EL (cell line): ENCODE measurements at places on chromosomes 5 and 9.

DNA sequence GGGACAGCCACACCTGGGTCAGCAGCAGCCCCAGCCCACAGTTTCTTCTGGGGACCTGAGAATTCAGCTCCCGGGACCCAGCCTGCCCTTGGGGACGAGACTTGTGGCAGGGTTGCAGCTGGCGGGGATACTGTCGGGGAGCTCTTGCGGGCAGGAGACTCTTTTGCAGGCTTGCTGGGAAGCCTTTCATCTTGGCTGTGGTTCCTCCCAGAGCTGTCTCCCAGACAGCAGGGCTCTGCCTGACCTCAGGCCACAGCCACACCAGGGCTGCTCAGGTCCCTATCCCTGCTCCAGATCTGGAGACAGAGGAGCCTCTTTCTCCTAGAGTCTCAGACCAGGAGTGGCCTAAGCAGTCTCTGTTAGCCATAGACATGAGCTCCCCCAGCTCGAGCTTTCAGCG, 4.7 kb upstream of the MYMK start:
- DNase-seq, result no peak

- peak; percentile 59 for DNase-seq
These were observed 822.6 kb downstream of the TLE1 start for GRCh38 chr9:80866576-80867227.

- DNase-seq, result no peak
These were observed 28.0 kb downstream of the NKD2 start for GRCh38 chr5:1036504-1037122.

GRCh38 chr9:82192211-82192610, 203.6 kb downstream of the SPATA31D1 start:
- DNase-seq, result no peak

DNA sequence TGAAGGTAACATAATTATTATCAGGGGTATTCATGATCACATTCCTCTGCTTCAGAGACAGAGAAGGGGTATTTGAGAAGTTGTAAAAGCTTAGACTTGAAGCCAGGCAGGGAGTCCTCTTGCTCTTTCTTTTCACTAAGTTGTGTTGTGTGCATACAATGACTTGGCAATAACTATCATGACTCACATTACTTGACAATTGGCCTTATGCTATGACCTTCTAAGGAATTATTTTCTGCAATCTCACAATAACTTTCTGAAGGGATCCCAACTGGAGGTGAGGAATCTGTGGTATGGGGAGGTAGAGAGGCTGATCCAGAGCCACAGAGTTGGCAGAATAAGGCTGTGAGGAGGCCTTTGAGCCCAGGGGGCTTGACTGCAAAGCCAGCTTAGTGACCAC, 622.3 kb downstream of the MTRR start:
- DNase-seq, result no peak

GRCh38 chr5:145945620-145946111, 9.3 kb downstream of the SH3RF2 start:
- no peak for DNase-seq

DNA sequence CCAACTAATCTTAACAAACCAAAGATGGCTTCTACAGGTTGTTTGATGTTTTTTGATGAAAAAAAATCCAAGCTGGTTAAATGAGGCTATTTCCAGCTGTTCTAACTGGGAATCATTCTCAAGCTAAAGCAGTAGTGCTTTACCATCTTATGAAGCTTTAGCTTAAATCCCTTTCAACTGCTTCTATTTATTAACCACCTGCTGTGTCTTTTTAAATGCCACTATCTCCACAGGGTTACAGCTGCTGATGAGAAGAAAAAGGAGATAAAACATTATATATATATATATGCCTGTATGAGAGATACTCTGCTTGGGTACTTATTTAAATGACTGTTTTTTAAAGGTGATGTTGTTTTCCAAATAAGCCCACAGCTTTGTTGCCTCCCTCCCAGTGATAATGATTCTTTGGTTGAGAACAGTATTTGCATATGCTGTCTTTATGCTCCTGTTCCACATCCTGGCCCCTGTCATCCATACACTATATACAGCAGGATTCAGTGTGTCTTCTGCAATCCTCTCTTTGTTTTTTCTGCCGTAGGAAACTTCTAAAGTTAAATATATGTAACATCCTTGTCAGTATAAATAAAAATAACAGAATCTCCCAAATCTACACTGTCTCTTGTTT, 164.0 kb downstream of the PAM start:
- DNase-seq, result no peak

GRCh38 chr9:89597711-89598362, 7.0 kb upstream of the GADD45G start:
- peak; percentile 58 for DNase-seq

- no peak for DNase-seq
These were observed 36.6 kb upstream of the CDH12 start for GRCh38 chr5:22889720-22890119.

GRCh38 chr5:96885518-96886338, 9.4 kb downstream of the ERAP2 start:
- no peak for DNase-seq

DNA sequence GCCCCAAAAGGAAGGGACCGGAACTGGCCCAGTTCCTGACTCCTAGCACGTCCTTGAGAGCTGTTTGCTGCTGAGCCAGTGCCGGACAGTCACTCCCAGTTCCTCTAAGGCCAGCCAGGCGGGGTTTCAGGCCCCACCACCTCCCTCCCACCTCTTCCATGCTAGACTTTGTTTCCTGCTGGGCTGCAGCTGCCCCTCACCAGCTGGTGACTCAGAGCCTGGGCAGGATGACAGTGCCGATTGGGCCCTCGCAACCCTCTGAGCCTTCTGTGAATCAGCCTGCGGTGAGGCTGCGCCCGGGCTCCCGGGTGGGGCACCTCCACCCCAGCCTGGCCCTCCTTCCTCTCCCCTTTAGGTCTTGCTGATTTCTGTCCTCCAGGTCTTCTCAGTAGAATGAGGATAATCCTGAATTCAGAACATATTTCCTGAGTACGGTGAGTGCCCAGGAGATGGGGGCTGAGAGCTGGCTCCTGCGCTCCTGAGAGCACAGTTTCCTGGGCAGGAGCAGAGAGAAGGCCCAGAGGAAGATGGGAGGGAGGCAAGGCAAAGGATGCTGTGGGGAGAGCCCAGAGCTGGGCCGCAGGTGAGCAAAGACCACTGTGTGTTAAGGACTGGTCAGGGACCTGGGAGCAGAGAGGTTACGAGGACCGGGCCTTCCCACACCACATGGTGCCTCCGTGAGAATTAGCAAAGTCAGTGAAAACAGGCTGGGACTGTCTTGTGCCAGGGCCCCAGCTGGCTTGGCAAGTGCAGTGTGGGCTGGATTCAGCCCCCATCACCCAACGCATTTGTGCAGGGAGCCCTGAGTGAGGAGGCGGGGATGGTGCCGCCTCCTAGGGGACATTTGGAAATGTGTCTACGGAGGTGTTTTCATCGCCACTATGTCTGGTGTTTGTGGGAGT, 32.9 kb upstream of the STXBP1 start:
- DNase-seq, result peak; percentile 99

DNA sequence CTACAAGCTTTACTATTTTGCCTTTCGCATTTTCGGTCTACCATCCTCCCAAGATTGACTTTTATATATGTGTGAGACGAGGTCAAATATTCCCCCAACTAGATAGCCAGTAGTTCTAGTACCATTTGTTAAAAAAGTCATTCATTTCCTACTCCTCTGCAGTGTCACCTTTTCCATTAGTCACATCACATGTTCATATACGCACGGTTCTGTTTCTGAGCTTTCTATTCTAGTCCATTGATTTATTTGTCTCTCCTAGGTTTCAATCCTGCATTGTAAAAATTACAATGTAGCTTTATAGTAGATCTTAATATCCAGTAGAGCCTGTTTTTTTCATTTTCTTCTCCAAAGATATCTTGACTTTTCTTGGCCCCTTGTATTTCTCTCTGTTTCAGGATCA, 528.7 kb upstream of the TRPC7 start:
- DNase-seq, result no peak

GRCh38 chr5:39284552-39284951, 65.2 kb upstream of the FYB1 start:
- no peak for DNase-seq

GRCh38 chr9:137006116-137007003, 10.0 kb upstream of the CLIC3 start:
- DNase-seq, result no peak

GRCh38 chr9:70639853-70640814, 225.7 kb upstream of the KLF9 start:
- peak; percentile 57 for DNase-seq

GRCh38 chr5:38553001-38553521, 3.4 kb downstream of the LIFR start:
- no peak for DNase-seq

DNA sequence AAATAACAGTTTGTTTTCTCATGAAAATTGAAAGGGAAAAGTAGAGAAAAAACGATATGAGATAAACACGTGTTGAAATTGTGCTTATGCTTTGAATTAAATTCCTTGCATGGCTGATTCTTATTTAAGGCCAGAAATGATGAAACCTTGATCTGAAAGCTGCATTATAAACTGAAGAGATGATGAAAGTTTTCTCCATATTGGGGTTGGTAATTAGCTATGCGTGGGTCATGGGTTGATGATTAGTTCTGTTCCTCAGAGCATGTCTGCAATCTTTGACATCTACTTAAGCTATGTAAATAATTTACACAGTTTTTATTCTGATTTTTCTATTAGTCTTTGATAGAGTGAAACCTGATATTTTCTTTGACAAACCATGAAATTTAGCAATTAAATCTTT, 264.1 kb downstream of the CD180 start:
- no peak for DNase-seq

DNA sequence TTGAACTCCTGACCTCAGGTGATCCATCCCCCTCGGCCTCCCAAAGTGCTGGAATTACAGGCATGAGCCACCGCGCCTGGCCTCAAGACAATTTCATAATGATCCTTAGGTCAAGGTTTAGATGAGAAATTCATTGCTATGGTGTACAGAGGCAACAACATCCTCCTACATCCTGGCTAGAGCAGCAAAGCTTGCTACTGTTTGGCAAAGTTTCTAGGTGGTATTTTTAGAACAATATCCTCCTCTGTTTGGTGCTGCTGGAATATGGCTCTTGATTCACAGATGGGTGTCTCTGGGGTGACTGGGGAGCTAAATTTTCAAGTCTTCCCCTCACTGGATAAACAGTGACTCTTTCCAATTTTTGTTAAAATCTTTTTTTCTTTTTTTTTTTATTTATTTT, 30.6 kb downstream of the CRHBP start:
- DNase-seq, result no peak

DNA sequence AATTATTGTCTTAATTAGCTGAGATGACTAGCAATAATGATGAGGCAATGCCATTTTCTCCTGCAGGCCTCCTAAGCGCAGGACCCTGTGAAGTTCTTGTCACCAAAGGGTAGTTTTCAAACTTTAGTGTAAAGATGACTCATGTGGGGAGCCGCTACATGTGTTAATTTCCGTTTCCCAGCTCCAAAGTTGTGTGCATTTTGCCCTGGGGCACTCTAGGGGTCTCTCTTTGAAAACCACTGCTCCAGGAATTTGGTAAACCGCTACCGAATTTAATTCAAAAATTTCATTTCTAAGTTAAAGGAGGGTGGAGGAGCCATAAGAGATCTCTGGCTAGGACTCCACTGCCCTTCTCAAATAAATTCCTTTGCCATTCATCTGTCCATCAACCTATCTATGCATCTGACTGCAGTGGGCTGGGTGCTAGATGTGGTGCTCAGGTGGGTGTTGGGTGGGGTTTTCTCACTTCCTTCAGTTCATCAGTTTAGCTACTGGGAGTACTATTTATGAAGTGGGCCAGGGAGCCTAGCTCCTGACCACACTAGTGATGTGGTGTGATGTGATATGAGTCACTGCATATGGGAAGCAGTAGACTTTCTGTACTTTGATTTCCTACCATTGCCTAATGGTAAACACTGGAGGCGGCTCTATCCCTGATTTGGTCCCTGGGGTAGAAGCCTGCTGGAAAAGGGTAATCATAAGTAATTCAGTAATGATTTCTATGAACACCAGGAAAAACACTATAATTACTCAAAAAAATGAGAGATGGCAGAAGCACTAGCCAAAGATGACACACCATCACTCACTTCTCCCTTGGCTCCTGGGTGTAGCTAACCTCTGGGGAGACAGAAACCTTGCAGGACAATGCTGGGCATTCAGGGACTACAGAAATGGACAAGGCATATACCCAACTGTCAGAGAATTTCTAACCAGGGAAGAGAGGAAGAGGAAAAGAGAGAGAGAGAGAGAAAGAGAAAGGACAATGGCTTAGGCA, 4.0 kb upstream of the ZSWIM6 start:
- DNase-seq, result peak; percentile 84

- DNase-seq, result no peak
These were observed 1.5 kb downstream of the FAM78A start for GRCh38 chr9:131274674-131275331.

DNA sequence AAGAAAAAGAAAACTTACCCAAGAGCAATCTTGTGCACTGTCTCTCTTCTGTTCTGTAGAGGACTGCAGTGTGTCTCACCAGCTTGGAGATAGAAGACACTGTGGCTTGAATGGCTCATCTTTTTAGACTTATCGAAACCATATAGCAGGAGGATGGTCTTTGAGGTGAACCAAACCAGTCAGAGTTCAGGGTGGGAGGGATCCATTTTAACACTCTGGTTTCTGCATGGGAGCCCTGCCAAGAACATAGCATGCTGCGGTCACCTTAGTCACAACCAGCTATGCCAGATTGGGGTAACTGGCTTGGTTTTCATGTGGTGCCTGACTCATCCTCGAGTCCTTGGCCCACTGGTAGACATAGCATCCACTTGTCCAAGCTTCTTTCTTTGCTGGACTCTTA, 135.1 kb downstream of the PAPPA start:
- DNase-seq, result peak; percentile 99

GRCh38 chr5:25393256-25393655, 748.5 kb upstream of the CDH10 start:
- DNase-seq, result no peak

DNA sequence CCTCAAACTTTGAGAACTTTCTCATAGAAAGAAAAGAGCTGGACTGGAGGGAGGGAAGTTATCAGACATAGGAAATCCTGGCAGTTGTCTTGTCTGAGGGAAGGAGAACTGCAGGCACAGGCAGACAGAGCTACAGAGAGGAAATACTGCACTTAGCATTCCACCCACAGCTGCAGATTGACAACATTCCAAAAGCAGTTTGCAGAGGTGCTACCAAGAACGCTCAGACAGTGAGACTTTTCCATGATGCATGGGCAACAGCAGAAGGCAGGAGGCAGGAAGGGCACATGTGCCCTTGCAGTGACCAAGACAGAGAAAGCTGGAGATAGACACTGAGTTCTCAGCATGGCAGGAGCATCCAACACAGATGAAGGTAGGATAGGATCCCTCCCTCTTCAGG, 327.5 kb upstream of the ZNF462 start:
- DNase-seq, result peak; percentile 2
